CD4-positive, alpha-beta T cell treated with Interleukin-1 beta for 1 hour (primary cell): ENCODE measurements at places on chromosomes 11 and 22.
A peak's percentile ranks its signal among the peaks of the same experiment; 100 is the strongest.

DNA sequence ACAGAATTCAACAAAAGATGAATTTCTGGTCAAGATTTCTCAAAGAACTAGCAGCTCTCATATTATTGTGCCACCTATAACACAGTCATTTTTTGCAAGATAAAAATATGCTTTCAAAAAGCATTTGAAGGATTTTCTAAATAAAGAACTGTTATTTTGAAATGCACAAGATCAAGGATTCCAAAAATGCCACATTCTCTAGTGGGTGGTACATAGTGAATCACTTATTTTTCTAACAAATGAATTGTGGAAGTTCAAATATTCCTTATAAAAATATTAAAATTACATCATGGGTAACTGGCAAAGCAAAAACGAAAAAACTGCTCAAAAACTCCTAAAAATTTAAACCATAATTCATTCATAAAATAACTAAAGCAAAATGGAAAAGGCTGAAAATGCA is 2.1 kb downstream of the RNF141 start:
- no peak for DNase-seq

- no peak for DNase-seq
Measured at GRCh38 chr11:66051371-66051765, 796 bp upstream of the SF3B2 start.

GRCh38 chr22:30015846-30016245 is 64.4 kb upstream of the HORMAD2 start:
- no peak for DNase-seq

DNA sequence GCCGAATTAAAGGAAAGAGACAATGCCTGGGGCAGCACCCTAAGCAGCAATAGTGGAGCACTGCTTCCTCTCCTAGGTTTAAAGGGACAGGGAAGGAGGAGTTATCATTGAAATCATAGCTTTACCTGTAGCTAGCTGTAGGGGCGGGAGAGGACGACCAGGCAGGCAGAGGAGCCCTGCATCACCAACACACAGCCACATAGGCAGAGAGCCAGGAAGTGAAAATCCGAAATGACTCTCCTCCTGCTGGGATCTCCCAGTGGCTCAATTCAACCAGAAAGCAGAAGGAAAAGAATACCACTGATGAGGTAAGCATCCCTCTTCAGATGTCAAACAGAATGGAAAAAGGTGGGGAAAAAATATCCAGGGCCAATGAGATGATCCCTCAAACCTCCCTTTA is 20.4 kb downstream of the MRGPRX4 start:
- DNase-seq, result no peak

DNA sequence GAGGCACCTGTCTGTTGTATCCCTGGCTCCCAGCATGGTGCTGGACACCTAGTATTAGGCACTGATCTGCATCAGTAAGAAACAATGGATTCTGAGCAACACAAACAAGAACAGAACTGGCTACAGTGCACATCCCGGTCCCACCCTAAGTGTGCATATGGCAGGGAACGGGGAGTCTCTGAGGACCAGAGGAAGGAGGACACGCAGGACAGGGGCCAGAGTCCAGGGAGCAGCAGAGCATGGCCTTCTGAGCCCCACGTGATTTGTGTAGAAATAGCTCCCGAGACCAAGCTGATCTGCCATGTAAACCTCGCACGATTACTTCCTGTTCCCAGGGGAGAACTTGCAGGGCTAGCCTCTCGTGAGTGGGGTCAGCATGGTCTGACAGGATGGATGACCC is 12.7 kb upstream of the SNX32 start:
- no peak for DNase-seq

DNA sequence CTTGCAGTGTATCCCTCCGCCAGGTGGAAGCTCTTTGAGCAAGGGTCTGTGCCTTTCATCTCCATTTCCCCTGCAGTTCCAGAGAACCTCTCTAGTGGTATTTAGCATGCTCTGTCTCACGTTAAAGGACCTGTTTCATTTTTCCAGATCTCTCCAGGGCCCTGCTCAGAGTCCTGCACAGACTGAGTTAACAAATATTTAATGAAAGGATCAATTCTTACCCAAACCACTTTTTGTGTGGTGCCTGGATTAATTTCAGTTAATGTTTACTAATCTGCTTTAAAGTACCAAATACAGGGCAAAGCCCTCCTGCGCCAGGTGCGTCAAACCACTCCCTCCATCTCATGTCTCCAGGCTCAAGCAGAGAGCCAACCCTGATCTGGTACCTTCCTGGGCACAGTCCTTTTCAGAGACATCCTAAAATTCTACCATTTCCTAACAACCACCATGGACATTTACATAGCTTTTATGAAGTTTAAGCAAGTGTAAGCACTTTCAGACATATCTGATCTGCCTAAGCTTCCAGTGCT is 18.7 kb upstream of the ACER3 start:
- no peak for DNase-seq

GRCh38 chr22:28488825-28489224 is 190.8 kb downstream of the TTC28 start:
- DNase-seq, result no peak

DNA sequence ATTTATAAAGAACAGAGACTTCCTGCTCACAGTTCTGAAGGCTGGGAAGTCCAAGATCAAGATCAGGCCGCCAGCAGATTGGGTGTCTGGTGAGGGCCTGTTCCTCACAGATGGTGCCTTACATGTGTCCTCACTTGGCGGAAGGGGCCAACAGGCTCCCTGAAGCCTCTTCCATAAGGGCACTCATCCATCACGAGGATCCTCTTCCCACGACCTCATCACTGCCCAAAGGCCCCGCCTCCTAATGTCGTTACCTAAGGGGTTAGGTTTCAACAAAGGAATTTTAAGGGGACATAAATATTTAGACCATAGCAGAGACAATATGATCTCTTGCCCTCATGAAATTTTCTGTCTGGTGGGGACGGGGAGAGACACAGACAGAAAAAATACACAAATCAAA is 18.6 kb downstream of the TP53AIP1 start:
- no peak for DNase-seq

DNA sequence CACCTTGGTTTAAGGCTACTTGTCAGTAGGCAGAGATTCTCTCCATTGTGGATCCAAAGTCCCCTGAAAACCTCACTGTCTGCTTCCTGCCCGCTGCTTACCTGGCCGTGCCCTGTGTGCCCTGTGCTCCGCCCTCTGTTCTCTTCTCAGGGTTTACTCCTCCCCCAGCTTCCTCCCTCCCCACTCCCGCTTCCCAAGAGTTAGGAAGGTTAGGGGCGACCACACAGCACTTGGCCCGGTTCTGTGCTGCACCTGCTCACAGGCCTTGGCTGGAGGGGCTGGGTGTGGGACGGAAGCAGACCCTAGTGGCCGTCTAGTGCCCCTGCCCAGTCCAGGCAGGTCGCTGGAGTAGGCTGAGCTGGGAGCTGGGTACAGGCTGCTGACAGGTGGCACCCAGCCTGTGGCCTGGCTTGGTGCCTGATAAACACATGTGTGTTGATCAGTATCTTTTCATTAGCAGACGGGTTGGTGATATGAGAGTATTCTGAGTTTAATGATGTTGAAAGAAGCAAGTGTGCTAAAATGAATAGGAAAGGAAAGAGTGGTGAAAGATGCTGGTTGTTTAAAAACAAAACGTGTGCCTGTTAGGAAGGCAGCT is 40.5 kb downstream of the GRAMD4 start:
- no peak for DNase-seq

- DNase-seq, result no peak
Measured at GRCh38 chr11:61637277-61637676, 42.9 kb upstream of the DAGLA start.

- no peak for DNase-seq
Measured at GRCh38 chr11:1041149-1041467, 4.6 kb upstream of the MUC6 start.

- DNase-seq, result no peak
Measured at GRCh38 chr11:27716835-27717234, 16.6 kb upstream of the BDNF start.

DNA sequence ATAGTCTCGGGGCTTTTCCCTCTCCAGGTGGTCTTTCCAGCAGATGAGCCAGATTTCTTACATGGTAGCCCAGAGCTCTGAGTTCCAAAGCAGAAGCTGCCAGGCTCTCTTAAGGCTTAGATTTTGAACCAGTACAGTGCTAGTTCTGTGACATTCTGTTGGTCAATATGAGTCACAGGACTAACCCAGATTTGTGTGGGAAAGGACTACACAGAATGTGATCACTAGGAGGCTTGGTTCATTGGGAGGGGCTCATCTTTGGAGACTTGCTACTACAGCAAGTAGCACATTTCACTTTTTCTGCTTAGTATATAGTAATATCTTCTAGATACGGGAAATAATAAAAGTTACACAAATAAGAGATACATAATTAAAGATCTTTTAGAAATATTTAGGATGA is 24.1 kb downstream of the RNF214 start:
- DNase-seq, result no peak

DNA sequence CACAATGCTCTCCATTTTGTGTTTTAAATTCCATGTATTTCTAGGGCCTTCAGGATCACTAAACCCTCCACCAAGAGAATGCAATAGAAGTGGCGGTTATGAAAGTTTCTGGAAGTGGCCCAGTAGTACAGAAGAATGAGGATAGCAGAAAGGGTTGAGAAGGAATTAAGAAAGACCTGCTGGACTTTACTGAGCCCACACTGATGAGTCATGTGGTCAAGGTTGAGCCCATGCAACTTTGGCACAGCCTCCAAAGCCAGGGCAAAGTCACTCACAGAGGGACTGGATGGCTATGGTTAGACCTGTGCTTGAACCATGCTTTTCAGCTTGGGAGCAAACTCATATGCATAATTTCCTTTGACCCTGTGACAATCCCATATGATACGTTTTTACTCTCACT is 102.9 kb upstream of the PLET1 start:
- no peak for DNase-seq

DNA sequence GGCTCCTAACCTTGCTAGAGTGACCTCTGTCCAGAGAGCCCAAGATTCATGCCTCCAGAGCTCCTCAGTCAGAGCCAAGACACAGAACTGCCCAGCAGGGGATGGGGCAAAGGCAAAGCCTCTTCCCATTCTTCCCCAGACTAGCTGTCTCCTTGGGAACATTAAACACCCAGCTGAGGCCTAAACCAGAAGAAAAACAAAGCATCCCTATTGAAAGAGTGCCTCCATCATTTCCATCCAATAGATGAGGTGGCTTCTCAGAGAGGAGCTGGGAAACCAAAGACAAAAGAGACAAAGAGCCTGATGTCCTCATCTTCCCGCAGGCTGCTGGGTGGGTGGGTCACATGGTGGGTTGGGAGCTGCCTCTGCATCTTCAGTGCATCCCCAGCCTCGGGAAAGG is 37.4 kb downstream of the COMMD9 start:
- no peak for DNase-seq

- DNase-seq, result no peak
Measured at GRCh38 chr11:69463181-69463994, 18.1 kb upstream of the LINC01488 start.

GRCh38 chr11:33347490-33348125 is 90.4 kb downstream of the HIPK3 start:
- peak; percentile 42 for DNase-seq

GRCh38 chr11:117226388-117227385 is 5.2 kb downstream of the PCSK7 start:
- DNase-seq, result peak; percentile 77

DNA sequence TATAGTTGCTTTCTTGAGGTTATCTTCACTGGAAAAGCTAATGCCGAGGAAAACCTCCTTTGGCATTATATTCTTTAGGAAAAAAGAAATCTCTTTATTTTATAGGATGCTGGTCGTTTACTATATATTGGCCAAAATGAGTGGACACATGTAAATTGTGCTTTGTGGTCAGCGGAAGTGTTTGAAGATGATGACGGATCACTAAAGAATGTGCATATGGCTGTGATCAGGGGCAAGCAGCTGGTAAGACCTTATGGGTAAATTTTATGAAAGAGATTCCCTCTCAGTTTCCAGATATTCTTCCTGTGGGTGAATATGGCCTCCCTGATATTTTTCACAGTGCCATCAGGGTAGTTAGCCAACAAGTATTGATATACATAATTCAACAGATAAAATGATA is 29.4 kb upstream of the TTC36 start:
- no peak for DNase-seq

GRCh38 chr11:1077033-1077416 is 2.4 kb downstream of the MUC2 start:
- no peak for DNase-seq

GRCh38 chr11:72578566-72578965 is 95.7 kb downstream of the PDE2A start:
- DNase-seq, result no peak

DNA sequence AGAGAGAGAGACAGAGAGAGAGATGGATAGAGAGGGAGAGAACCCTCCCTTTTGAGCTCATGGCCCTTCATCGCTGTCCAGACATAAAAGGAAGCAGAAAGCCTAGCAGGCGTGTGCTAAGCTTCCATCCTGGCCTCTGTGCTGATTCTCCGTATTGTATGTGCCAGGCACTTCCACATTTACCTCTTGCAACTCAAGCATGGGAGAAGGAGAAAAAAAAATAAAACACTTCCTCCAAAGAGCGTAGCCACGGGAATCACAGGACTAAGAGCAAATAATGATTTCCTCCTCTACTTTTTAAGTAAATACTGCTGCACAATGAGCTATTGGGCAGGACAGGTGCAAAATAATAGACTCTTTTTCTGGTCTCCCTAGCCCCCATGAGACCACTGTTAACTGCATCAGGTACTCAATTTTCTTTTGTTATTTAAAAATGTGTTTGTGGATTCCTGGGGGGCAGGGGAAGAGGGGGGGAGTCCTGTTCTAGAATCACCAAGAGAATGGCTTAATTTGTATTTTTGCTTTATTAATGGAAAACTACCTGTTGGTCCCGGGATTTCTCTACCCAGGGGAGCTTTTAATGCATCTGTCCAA is 154.3 kb downstream of the NXPE2 start:
- no peak for DNase-seq

DNA sequence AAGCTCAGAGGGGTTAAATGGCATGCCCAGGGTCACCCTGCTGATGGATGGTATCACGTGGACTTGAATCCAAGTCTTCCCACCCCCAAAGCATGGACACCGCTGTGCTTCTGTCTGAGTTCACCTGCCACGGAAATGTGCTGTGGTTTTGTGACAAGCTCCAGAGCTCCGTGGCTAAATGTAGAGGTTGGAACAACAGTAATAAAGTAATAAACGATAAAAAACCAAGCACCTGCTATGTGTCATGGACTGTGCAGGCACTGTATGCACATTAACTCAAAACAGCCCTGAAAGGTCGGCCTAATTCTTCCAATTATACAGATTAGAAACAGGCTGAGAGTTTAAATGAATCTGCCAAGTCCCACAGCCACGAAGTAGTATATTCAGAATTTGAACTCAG is 182.1 kb upstream of the NAV2 start:
- DNase-seq, result no peak

- no peak for DNase-seq
Measured at GRCh38 chr22:18955696-18956095, 19.6 kb upstream of the PRODH start.

DNA sequence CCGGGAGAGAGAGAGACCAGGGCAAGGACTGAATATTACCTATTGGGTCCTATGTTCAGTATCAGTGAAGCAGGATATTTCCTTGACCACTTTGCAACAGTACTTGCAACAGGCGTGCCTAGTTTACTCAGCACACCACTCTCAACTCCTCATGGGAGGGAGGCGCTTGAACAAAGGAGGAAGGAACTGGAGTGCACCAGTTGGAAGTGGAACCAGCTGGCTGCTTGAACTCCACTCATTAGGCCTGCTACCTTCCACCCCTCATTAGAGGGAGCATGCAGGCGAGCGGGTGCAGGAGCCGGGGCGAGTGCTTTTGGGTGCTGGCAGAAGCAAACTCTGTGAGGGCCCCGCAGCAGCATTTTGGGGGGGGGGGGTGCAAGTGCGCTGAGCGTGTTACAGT is 1369.6 kb upstream of the RAG2 start:
- DNase-seq, result no peak
